Fibroblast of the aortic adventitia (primary cell): ENCODE measurements at places on chromosomes 3 and 15. TPM values are rescaled to one million over a fixed set of nuclear protein-coding genes. Genes with fewer than 3 reads are reported as not detected.
A peak's percentile ranks its signal among the peaks of the same experiment; 100 is the strongest.

LRRC2 gene
- total RNA-seq: 7.9 and 10.1 TPM in 2 replicates

DNA sequence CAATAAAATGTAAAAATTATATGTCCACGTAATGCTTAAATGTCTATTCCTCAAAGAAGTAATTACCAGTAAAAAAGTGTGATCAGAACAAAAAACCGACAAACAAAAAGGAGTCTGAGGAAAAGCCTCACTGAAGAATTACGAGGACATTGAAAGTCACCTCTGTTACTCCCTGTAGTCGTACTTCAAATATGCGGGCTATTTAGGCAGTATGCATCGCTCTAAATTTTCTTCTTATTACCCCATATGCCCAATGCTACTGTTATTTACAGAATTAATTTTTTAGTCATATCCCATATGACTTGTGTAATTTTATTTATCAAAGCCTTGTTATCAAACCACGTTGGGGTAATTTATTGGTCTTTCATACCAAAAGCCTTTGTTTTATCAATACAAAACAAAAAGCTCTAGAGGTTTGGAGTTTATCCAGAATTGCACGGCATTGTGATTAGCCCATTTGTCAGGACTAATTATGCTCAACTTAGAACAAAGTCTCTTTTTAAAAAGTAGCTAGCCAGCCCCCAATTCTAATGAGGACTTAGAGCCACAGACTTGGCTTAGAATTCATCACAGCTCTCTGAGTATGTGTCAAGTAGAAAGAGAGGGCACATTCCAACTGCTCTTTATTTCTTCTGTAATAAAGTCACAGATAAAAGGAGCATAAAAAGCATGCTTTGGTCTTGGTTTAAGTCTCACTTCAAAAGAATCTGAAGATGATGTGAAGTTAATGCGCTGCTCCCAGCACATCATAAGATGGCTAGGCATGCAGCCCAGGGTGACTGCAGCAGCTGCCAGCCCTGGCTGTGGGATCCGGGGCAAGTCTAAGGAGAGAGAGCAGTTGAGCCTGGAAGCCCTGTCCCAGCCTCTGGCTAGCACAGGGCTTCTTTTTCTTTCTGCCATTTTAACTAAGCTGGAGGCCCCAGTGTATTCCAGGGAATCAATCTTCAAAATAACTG, 521.0 kb downstream of the GABRG3 start:
- peak; percentile 4 for DNase-seq

MESP2 gene
- 1.3 and 2.9 TPM in 2 replicates for total RNA-seq

GRCh38 chr3:171458864-171459136, 1.4 kb downstream of the TNIK start:
- DNase-seq: no peak

- DNase-seq: no peak
These were observed 18.8 kb upstream of the SUSD5 start for GRCh38 chr3:33237439-33237838.

NEIL1 gene
- total RNA-seq: 3.5 and 3.8 TPM in 2 replicates

GRCh38 chr15:38857814-38858213, 293.2 kb upstream of the RASGRP1 start:
- DNase-seq: no peak

CACNA2D3 gene
- 0.45 TPM in 1 of 2 replicates, not detected in the other for total RNA-seq

DNA sequence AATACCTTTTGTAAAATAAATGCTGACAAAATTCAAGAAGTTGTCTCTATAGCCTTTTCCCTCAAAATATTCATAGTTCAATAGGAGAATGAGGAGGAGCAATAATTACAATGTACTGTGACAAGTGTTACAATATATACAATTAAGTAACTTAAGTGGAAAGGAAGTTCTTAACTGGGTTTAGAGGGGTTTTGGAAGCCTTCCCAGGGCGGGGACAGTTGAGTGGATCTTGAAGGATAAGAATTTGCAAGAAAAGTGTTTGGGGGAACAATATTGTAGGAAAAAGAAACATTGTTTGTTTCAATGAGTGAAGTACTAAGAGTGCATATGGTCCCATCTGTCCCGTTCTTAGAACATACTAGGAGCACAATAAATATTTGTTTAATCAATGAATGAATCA, 165.2 kb upstream of the PLSCR5 start:
- no peak for DNase-seq

RBP2 gene
- not detected in 2 replicates for total RNA-seq

TBC1D23 gene
- total RNA-seq: 76.4 and 157 TPM in 2 replicates

DNA sequence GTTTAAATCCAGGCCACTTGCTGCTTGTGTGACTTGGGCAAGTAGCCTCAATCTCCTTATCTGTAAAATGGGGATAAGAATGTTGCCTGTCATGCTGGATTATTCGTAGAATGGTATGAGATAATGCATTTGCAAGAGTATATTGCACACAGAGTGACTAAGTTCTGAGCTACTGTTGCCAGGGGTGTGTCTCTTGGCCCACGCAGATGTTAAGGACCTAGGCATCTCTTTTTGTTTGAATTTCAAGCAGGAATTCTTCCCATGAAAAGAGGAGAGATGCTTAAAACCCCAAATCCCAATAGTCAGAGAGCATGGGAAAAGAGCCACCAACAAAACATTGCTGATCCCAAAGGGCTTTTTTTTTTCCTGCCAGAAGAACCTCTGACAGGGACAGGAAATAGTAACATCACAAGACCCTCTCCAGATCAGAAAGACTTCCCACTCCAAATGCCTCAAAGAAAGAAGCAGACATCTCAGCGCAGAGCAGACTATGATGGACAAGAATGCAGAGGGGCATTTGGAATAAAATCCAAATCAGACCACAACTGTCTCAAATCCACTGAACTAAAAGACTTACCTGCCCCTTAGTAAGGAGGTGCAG, 90.5 kb downstream of the MRPL46 start:
- peak; percentile 92 for DNase-seq

CAMKV gene
- total RNA-seq: not detected in 2 replicates

DNA sequence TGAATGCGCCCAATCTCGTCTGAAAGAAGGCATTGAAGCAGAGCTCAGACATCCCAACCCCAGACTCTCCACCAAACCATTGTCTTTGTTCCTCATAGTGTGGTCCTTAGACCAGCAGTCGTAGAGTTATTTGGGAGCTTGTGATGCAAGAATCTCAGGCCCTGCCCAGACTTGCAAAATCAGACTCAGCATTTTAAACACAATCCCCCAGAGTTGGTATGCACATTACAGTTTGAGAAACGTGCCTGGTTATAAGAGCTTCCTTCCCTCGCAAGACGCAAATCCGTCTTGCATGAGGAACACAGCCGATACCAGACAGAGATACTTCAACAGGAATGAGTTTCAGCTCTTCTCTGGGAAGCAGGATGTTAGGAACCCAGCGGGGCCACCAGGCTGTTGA, 38.9 kb upstream of the IREB2 start:
- peak; percentile 36 for DNase-seq

- no peak for DNase-seq
These were observed 154.1 kb downstream of the GREM1 start for GRCh38 chr15:32871883-32872282.

DNA sequence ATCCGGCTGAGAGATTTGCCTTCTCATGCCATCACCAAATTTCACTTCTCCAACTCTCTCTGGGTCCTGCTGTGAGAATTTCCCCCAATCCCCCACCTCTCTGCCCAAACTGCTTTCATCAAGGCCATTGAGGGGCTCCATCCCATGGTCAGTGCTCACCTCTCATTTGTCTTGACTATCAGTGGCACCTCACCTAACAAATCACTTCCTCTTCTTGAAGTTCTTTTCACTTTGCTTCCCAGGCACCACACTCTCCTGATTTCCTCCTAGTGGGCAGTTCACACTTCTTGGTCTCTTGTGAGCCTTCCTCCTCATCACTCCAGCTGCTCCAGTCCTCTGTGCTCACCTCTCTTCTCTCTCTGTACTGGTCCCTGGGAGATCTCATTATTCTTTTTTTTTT, 169.6 kb downstream of the OPA1 start:
- no peak for DNase-seq

- no peak for DNase-seq
These were observed 67.4 kb upstream of the ZNF148 start for GRCh38 chr3:125442506-125442905.

GRCh38 chr3:14145236-14145635, 20.4 kb downstream of the TMEM43 start:
- DNase-seq: peak; percentile 35

KBTBD12 gene
- under 0.01 TPM in 1 of 2 replicates, not detected in the other for total RNA-seq

DNA sequence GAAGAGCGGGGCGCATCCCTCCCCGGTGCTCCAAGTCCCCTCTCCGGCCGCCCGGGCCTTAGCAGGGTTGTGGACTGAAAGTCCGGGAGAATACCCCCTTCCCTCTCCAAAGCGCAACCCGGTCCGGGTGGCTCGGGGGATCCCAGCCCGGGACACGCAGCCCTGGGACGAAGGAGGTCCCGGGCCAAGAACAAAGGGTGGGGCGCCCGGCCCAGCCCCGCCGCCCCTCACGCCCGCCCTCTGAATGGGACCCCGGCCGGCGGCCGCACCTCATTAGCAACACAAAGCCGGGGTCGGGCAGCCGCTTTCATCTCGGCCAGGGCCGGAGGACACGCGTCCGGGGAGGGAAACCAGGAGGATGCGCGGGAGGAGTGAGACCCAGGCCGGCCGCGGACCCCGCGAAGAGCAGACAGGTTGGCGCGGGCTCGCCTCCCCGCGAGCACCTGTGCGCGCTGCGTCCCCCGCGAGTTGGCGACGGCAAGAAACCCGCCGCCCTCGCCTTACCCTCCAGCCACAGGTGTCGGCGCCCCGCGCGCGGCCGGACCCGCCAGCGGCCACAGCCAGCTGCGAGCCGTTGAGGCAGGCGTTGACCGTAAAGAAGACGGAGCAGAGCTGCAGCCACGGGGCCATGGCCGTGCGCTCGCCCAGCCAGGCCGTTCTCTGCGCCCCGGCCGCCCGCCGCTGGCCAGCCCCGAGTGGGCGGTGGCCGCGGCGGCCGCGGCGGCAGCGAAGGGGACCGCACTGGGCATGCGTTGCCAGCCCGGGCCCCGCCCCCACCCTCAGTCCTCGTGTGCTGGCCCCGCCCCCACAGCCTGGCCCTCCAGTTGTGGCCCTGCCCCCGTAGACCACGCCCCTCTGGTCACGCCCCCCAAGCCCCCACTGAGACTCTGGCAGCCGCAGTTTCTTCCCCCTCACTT, at the start of gene IL17RD:
TSS of gene IL17RD (minus strand) at position 697 of the 917 bp plus-strand sequence. CDS start at position 630, 67 bp downstream.
- DNase-seq: peak; percentile 75

DNA sequence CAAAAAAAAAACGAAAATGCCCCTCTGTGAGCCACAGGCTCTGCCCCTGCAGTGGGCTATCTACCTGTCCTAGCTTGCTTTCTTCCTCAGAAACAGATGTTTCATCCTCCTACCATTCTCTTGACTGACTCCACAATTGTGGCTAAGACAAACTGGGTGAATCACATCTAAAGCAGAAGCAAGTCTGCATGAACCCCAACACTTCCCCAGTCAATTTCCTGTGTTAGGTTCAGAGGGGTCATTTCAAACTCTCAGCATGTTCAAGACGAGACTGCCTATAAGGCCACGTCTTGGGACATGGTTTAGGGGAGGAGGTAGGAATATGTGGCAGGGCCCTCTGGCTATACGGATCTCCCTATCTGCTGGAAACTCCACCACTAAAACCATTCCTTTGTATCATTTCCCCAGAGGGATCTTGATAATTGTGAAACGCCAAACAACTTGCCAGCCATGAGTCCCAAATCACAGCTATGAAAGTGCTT, 28.6 kb upstream of the ANKDD1A start:
- peak; percentile 69 for DNase-seq

- DNase-seq: peak; percentile 99
These were observed 55.4 kb downstream of the ABHD2 start for GRCh38 chr15:89143503-89144162.

DNA sequence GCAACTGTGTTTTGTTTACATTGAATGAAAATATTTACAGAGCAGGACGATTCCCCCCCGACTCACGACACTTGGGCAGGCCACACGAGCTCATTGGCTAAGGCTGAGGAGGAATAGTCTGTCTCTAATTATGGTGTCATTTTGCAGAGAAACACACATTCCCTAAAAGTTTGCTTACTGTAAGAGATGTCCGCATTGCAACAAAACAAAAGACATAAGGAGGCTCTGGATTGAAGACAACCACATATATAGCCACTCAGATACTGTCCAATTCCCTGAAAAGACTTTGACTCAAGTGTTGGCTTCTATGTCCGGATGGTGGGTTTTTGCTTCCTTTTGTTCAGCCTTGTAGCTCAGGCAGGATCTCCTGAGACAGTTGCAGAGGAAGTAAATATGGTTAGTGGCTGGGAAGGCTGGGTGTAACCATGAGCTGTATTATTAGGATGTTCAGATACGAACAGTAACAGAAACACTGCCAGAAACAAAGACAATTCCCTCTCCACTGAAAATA, 170.4 kb downstream of the KLHL25 start:
- DNase-seq: peak; percentile 76

- DNase-seq: no peak
These were observed 42.6 kb downstream of the SFMBT1 start for GRCh38 chr3:53003320-53003719.

DNA sequence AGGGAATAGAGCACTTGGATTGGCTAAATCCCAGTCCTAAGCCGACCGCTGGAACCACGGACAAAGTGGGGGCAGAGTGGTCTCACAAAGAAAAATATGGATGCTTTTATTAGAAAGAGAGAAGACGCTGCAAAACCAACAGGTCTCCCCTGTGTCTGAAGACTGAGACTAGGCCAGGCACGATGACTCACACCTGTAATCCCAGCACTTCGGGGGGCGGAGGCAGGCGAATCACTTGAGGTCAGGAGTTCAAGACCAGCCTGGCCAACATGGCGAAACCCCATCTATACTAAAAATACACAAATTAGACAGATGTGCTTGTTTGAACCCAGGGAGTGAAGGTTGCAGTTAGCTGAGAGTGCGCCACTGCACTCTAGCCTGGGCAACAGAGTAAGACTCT, 61.8 kb downstream of the ZDHHC19 start:
- no peak for DNase-seq

GRCh38 chr3:183439515-183439914, 11.1 kb upstream of the MCF2L2 start:
- DNase-seq: no peak

DNAH12 gene
- total RNA-seq: 0.09 and 0.25 TPM in 2 replicates

DNA sequence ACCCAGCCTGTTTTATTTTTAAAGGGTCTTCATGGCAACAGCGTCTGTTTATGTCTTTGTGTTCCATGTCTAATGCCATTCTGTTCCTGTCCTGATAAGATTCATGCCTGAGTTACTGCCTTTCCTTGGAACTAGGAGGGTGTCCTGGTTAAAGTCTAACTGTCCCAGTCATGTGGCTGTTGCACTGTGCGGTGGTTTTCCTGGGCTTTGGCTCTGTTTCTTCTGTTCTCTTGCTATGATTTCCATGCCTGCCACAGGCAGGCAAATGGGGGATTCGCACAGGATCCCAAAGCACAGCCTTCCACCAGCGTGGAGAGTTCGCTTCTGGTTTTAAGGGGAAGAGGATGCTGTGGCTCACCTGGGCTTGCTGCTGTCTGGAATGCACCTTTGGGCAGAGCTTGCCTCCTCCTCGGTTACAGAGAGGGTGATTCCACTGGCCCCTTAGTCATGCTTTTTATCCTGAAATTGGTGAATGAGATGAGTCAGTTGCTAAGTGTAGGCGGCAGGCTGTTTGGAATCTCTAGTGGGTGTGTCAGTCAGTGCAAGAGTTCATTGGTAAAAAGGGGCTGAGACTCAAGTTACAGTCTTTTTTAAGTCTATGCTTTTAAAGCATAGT, 86.8 kb downstream of the CCK start:
- peak; percentile 87 for DNase-seq

GRCh38 chr3:196339493-196340254, 1.5 kb upstream of the TM4SF19 start:
- DNase-seq: peak; percentile 51
